EH (cell line): ENCODE measurements at places on chromosomes 5 and 9.

DNA sequence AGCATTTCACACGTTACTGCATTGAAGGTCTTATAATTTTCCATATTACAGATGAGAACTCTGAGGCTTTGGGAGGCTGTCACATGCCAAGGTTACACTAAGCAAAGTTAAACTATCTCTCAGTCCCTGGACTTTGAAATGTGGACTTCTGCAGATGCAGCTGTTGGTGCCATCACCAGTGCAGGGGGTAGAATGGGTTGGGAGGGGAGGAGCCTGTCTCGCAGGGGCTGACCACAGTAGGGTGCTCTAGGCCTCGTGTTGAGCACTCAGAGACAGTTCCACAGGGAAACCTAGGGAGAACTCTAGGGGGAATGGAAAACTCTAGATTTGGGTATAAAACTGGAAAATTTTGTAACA, 220.9 kb downstream of the MAPKAP1 start:
- DNase-seq: no peak

- no peak for DNase-seq
Observed at GRCh38 chr5:97101189-97101910, 41.1 kb downstream of the LIX1 start.

DNA sequence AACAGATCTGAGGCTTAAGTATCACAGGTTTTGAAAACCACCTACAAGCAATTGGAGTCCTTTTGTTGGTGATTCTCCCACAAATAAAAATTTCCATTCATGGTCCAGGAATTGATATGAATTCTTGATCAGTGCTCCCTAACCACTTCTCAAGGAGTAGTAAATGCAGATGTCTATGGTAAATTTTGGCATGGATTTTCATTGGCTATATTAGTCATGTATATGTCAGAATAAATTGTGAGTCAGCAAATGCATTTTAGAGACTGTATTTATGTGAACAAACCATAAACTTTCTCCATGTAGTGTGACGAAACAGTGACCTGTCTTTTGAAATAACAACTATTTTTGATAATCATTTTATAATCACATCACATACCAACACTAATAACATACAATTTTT, 611.1 kb downstream of the HTR1A start:
- DNase-seq: no peak

DNA sequence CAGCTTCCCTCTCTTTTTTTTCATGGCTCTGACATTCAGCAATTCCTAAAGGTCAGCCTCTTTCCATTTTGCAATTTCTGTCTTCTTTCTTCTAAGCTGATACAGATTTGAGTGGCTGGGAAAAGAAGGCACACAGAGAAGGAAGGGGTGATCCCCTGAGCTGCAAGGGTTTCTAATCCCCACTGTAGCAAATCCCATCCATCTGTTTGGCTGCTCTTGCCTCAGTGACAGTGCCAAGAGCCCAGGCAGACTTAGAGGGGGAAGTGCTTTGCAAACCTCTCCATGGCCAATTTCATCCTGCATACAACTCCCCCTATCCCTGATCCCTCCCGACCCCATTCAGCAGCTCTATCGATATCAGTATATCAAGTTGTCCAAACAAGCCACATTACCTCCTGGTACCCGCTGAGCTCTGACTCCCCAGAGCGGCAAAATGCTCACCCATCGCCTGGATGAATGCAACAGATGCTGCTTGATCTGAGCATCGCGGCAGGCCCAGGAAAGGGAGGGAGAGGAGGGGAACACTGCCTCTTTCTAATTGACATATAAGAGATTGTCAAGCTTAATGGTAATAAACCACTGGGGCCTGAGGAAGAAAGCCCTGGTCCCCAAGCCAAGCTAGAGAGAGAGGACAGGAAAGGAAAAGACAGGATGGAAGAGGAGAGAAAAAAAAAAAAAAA, 268.9 kb downstream of the ASTN2 start:
- no peak for DNase-seq

- DNase-seq: no peak
Observed at GRCh38 chr5:88374391-88374790, 105.7 kb upstream of the TMEM161B start.

- DNase-seq: peak; percentile 46
Observed at GRCh38 chr5:158514319-158514985, 585.3 kb downstream of the EBF1 start.

DNA sequence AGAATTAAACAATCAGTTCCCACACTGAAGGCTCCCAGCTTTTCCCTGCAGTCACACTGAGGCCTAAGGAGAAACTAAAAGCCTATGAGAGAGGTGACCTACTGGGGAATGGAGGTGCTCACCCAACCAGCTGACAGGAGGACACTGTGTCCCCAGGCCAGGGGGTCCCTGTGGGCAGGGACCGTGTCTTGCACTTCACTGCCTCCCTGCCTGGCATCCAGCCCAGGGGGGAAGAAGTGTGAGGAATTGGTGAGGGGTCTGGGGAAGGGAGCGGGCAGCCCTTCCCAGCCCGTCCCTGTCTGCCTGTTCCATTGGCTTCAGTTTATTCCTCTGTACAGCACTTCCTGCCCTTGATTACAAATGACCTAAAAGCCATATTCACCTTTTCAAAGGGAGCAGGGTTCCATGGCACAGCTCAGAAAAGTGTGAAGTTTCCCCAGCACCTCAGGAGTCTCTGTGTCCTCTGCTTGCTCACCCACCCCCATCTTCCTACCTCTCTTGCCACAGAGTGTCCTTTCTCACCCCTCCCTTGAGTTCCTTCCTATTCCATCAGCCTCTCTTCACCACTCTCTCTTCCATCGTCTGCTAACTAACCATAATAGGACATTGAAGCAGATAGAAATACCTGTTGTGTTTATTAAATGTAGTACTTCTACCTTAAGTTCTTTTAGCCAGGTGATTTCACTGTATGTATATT, 12.9 kb downstream of the OTULINL start:
- DNase-seq: no peak

- no peak for DNase-seq
Observed at GRCh38 chr9:129177443-129177790, 644 bp downstream of the IER5L start.

DNA sequence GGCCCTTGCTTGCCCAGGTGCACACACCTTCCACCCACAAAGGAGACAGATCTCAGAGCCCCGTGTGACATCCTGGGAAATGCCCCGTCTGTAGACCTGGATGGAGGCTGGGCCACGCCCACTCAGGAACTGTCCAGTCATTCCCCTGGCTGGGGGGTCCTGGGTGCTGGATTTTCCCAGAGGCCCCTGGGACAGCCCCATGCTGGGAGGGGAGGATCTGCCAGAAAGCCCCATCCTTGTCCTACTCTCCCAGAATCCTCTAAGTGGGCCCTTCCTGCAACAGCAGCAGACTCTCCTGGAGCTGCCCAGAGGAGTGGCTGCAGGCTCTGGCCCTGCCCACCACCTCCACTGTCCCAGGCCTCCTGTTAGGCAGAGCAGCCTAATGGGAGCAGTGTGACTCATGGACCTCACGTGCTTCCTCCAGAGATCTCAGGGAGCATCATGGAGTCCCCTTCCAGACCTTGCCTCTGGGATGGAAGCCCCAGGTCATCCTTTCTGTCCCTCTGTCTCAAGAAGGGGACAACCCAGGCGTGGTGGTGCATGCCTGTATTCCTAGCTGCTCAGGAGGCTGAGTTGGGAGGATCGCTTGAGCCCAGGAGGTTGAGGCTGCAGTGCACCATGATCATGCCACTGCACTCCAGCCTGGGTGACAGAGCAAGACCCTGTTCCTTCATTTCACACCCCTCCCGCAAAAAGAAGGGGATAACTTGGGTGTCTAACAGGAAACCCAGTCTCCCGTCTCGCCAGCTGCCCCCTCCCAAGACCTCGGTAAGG, 51.7 kb downstream of the JADE2 start:
- peak; percentile 86 for DNase-seq

GRCh38 chr5:36878392-36879082, 2.0 kb downstream of the NIPBL start:
- DNase-seq: peak; percentile 69

DNA sequence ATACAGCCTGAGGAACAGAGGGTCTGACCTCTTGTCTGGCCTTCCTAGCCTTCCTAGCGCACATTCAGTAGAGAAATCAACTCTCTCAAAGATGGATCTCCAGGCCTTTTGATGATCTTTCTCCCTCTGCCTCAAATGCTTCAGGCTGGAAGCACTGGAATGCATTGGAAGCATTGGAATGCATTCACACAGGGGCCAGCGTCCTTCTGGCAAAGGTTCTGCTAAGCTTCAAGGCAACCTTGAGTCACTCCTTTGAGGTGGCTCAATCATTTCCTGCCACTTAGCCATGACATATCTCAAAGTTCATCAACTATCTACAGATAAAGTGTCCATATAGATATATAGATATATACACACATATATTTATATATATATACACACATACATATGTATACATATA, 42.9 kb downstream of the OR2K2 start:
- peak; percentile 89 for DNase-seq

- DNase-seq: no peak
Observed at GRCh38 chr9:123946101-123946821, 16.3 kb upstream of the DENND1A start.

DNA sequence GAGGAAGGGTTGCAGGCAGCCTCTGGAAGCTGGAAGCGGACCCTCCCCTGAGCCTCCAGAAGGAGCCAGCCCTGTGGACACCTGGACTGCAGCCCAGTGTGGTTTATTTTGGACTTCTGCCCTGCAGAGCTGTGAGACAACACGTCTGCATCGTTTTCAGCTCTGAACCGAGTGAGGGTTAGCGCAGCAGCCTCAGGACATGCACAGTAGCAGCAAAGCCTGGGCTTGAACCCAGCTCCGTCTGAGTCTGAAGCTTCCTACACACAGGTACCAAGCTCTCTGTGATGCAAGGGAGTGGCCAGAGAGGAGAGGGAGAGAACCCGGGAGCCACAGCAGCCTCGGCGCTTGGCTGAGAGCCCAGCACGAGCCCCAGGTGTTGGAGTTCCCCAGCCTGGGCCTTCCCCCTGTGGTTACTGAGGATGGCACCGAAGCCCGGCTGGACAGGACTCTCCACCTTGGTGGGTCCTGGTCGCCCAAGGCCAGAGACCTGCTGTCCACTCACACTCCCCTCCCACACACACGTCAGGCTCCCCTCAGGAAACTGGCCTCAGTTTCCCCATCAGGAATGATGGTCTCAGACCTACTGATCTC, 128.2 kb downstream of the OLFM1 start:
- DNase-seq: no peak

DNA sequence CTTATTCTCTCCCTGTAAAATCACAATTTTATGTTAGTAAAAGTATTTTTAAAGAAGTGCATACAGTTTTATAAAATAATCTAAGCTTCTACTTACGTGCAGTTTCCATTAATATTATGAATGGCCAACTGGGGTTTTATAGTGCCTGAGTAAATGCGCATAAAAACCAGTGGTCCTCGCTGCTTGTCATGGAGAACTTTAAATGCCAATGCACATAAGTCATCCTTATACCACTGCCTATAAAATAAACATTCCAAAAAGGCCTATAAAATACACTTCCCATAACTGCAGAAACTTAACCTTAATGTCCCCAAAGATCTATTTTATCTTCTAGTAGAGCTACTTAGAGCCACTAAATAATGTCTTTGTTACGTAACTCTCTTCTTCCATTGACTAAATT, 28.5 kb downstream of the GFM2 start:
- DNase-seq: peak; percentile 26

GRCh38 chr5:115599502-115599901, 2.8 kb downstream of the TICAM2 start:
- DNase-seq: peak; percentile 60

DNA sequence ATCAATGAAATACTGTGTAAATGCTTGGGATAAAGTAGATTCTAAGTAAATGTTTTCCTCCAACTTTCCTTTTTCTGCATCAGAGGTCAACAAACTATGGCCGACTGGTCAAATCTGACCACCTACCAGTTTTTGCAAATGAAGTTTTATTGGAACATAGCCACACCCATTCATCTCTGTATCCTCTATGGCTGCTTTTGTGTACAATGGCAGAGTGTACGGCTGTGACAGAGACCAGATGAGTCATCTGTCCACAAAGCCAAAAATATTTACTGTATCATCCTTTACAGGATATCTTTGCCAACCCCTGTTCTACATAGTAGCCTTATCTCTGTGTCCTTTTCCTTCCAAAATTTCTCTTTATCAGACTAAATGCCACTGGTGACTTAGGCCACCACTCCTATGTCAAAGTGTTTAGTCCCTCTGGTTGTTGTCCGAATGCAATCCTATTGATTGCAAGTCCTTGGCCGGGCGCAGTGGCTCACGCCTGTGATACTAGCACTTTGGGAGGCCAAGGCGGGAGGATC, 218.4 kb upstream of the KLF4 start:
- DNase-seq: peak; percentile 88

DNA sequence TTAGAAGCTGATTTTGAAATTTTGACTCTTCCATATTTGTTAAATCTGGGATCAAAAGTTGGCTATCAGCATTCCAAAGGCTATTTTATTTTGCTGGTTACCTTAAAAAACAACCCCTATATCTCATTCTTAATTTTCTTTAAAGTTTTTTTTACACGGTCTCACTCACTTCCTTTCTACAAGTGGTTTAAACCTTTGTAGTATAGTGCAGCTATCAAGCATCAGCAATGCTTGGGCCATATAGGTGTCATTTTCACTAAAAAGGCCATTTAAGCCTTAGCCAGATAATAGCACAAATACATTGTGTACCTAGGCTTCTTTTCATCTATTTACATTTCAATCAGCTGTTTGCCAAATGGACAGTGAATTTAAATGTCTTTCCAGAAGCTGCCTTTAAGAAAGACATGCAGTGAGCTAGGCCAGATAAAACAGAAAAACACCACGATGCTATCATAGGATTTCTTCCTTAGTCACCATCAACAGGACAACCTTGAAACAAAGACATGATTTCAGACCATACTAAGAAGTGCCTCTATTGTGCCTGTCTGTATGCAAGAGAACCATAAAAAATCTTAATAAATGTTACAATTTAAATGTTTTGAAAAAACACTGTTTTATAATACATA, 104.2 kb downstream of the RAPGEF6 start:
- DNase-seq: no peak

DNA sequence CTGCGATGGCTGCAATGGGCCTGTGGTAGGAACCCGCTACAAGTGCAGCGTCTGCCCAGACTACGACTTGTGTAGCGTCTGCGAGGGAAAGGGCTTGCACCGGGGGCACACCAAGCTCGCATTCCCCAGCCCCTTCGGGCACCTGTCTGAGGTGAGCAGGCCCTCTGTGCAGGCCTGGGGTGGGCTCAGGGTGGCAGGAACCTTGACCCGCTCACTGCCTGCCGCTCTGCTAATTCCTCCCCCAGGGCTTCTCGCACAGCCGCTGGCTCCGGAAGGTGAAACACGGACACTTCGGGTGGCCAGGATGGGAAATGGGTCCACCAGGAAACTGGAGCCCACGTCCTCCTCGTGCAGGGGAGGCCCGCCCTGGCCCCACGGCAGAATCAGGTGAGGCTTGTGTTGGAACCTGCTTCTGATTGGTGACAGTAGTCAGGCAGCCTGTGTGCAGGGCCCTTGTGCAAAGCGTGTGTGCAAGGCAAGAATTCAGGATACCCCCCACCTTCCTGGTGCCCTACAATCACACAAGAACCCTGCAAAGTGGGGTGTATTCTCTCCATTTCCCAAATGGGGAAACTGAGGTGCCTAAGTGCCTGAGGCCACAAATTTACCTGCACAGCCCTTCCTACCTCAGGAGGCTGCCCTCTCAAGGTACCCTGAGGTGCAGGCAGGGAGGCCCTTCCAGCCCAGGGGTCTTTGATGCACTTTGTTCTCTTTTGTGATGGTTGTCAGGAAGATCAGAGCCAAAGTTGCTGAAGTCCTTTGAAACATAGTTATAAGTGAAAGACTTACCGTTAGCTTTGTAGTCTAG, 3.4 kb downstream of the SQSTM1 start:
- no peak for DNase-seq

GRCh38 chr9:137446851-137447471, 5.8 kb upstream of the ENTPD8 start:
- DNase-seq: peak; percentile 36
